Ammon's horn (tissue), 1 donor: ENCODE measurements at places on chromosomes 2 and 18.

GRCh38 chr2:69914950-69915945 lies at the start of gene MXD1:
Gene MXD1, plus strand, starts transcription at chr2:69915109. Its CDS starts 222 bp downstream, at chr2:69915331.
- peak; percentile 35 for DNase-seq

- DNase-seq: no peak
Observed at GRCh38 chr2:232458051-232458660, 2.2 kb downstream of the ALPI start.

DNA sequence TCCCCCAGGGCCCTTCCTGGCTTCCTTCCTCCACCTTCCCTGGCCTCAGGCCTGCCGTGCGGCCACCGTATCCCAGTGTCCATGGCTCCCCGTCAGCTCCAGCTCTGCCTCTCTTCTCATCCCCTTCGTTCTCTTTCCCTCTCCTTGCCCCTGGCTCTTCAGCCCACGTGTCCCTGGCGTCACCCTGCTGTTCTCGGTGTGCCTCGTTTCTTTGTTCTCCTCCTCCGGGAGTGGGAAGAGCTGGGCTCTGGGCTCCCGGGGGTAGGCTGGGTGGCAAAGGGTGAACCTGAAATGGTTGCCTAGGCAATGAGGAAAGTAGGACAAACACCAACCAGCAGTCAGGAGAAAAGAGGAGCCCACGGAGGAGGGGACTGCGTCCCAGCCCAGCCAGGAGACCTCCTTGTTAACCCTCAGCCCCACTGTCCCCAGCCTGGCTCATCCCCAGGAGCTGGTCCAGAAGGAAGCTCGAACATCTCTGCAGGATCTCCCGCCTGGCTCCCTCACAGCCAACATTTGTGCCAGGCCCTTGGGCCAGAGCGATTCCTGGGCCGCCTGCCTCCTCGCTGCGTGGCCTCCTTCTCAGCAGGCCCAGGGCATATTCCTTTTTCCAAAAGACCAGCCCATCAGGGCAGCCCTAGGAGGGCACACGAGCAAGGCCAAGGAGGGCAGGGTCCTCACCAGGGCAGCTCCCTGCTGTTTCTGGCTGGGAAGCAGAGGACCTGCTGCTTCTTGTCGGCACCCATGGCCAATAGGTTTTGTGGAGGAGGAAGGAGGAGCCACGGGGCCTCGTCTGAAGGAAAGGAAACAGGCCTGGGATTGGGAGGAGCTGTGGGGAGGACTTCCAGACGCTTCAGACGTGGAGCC lies 30.9 kb upstream of the DNMT3A start:
- peak; percentile 58 for DNase-seq

- DNase-seq: no peak
Observed at GRCh38 chr18:35835833-35836232, 136.6 kb upstream of the RMP24 start.

GRCh38 chr2:46308081-46308480 lies 10.9 kb downstream of the EPAS1 start:
- DNase-seq: peak; percentile 34
